ENCODE measurements at places on chromosomes 2 and 18.

DNA sequence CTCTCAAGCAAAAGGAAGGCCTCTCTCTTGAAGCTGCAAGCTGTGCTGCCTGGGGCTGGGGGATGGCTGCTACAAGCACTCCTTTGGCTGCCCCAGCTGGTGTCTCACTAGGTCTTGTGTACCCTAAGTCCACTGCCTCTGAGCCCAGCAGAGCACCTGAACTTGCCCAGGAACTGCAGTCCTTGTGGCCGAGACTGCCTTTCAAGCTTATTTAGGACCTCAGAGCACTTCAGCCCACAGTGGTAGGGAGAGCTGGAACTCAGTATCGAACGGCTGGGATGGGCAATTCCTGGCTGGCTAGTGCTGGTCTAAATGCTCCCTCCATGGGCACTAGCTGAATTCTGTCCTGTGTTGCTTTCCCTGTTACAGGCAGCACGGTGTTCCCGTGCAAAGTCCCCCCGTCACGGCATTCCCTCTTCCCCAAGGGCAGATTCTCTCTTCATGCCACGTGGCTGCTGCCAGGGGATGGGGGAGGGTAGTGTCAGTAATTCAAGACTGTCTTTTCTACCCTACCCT, 25.9 kb downstream of the STPG4 start:
- no peak for DNase-seq

DNA sequence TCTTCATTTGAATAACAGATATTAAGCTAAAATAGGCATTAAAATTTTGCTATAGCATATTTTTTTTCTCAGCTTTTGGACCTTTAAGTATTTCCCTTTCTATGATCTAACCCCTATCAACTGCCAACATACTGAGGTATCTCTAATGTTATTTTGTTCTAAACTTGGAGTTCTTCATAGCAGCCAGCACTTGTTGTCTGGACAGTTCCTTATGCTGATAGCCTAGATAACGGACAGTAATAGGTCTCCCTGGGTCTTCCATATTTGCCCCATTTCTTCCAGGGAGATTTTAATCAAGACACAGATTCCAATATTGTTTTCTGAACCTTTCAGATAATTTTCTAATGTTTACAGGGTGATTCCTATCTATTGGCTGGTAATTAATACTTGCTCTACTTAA, 475.8 kb upstream of the MAP2 start:
- DNase-seq: no peak

- DNase-seq: no peak
Observed at GRCh38 chr2:188765522-188766470, 208.4 kb upstream of the COL3A1 start.

DNA sequence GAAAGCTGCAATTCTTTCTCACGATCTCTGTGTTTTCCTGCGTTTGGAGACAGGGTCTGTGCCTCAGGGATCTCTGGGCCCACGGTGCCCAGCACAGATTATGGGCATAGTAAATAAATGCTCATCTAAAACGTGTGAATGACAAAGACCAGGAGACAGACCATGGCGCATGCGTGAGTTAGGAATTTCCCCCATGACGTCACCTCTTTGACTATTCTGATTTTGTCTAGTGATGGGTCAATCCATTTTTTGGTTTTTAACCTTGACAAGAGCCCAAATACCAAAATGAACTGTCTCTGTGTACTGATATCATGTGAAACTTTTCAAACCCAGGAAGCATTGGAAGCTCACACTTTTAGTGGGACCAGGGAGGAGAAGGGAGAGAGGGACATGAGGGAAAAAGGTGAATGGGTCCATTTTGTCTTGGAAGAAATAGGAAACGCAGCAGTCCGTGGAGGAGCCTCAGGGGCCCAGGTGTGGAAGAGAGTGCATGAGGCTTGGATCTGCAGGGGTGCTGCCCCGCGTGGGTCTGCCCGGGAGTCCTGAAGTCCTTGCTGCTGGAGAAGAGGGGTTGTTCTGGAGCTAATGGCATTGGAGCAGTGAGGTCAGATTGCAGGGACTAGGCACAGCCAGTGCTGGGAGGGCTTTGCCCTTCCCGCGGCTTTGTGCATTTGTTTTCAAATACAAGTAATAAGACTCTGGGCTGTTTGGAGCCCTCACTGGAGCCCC, 172.2 kb downstream of the ASB1 start:
- no peak for DNase-seq

- no peak for DNase-seq
Observed at GRCh38 chr2:10883801-10884478, 27.8 kb upstream of the KCNF1 start.

GRCh38 chr2:173948842-173949241, 16.3 kb downstream of the SP3 start:
- no peak for DNase-seq

DNA sequence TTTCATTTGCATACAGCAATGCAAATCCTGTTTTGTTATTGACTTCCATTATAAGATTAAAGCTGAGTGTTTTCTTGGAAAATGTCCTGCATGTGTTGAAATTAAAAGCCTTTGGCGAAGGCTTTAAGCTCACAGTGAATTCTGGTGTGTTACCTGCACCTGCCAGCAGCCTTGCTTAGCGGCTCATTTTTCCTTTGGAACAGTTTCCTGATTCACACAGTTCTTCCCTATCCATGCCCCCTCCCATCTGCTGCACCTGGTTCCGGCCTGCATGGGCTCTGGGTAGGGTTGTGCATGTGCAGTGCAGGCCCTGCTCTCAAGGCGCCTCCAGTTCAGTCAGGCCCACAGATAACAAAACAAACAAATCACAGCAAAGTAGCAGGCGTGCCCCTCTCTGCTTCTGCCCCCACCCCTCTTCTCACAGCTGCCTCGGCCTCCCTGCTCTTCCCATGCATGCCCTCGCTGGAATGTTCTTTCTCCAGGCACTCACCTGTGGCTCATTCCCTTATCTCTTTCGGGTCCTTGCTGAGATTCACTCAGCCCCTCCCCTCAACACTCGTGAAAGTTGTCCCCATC, 15.8 kb downstream of the MTCL1 start:
- no peak for DNase-seq

- DNase-seq: no peak
Observed at GRCh38 chr2:239537633-239538356, 137.0 kb upstream of the HDAC4 start.

DNA sequence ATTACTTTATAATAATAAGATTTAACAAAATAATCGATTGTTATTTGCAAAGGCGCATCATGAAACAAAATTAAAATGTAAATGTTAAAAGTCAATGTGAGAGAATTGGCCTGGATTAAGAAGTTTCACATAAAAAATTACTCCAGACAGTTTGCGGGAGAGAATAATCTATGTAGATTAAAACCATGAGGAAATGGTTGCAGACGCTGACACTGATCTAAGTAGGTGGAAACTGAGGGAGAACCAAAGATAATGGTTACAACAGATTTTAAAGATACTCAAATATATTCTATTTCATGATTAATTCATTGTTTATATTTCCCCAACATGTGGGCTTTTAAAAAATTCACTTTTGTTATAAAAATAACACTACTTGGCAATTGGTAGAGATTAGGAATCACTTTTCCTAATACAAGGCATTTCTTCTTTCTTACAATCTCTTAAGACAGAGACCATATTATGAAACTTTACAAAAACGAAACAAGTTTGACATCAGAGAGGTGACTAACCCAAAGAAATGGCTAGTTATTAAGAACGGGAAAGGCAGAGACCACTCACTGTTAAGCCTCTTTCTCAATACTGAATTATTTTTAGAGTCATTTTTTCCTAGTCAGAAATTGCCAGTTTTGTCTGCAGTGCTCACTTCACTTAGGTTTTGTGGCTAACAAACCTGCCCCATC, 1.6 kb downstream of the KANSL1L start:
- DNase-seq: no peak

- DNase-seq: no peak
Observed at GRCh38 chr2:70044290-70045040, 42.8 kb upstream of the PCBP1 start.

- no peak for DNase-seq
Observed at GRCh38 chr2:2332381-2332780, 1.3 kb upstream of the MYT1L start.

- no peak for DNase-seq
Observed at GRCh38 chr2:182015334-182016109, 29.9 kb downstream of the PPP1R1C start.

- DNase-seq: no peak
Observed at GRCh38 chr18:7921938-7922587, 354.9 kb downstream of the PTPRM start.

- no peak for DNase-seq
Observed at GRCh38 chr2:221774136-221774535, 202.0 kb upstream of the EPHA4 start.

GRCh38 chr2:9292426-9292825, 85.8 kb downstream of the ASAP2 start:
- no peak for DNase-seq

GRCh38 chr2:234074751-234075517, 24.4 kb downstream of the SPP2 start:
- DNase-seq: no peak

- DNase-seq: no peak
Observed at GRCh38 chr18:78073275-78073674, 823.6 kb downstream of the GALR1 start.

GRCh38 chr18:10928011-10928771, 221.2 kb downstream of the PIEZO2 start:
- DNase-seq: no peak

DNA sequence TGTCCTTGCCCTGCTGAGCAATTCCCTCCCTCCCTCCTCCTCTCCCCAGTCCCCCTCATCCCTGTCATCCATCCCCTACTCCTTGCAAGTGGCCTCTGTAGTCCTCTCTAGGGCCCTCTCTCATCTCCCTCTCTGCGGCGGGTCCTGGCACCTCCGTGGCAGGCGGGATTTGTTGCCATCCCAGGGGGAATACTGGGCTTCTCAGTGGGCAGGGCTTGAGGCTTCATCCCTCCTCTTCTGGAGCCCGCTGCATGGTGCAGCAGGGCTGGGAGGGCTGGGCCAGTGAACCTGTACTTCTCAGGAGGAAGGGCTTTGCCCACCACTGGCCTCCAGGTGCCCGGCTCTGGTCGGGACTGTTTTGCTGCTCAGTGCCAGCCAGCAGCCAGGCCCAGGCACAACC, 216.2 kb downstream of the TFCP2L1 start:
- DNase-seq: no peak

GRCh38 chr2:8867363-8867762, 29.9 kb upstream of the KIDINS220 start:
- DNase-seq: no peak

- DNase-seq: no peak
Observed at GRCh38 chr2:28335666-28336065, 57.0 kb upstream of the FOSL2 start.

DNA sequence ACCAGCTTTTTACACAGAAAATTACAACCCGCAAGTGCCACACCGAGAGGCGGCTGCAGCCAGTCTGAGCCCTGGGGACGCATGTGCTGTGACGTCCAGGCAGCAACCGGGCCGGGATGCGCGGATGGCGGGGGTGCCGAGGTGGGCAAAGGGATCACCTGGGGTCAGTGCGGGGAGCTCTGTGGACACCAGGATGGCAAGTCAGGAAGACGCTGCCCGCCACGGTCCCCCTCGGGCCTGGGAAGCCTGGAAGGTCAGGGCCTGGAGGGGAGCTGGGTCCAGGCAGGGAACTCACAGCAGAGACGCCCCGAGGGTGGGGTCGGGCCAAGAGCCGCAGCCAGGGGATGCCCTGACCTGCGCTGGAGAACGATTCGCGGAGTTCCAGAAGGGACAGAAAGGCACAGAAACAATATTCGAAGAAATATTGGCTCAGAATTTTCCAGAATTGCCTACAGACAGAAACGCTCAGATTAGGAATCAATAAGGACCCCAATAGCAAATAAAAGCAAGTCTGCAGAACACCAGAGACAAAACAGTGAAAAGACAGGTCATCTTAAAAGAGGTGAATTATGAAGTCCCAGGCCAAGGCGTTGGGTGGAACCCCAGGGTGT, 11.7 kb upstream of the KIF1A start:
- no peak for DNase-seq

DNA sequence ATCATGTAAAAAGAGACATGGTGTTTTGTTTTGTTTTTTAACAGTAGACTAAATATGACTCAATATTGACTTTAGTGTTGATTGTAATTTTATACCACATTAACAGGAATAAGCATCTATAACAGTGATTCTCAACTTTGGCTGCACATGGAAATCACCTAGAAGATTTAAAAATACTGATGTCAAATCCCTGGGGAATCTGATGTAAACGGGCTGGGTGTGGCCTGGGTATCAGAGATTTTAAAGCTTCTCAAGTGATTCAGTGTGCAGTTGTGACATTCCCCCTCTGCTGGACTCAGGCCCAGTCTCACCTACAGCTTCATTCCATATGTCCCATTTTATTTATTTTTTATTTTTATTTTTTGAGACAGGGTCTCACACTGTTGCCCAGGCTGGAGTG, 82.8 kb upstream of the ATP8B1 start:
- no peak for DNase-seq

DNA sequence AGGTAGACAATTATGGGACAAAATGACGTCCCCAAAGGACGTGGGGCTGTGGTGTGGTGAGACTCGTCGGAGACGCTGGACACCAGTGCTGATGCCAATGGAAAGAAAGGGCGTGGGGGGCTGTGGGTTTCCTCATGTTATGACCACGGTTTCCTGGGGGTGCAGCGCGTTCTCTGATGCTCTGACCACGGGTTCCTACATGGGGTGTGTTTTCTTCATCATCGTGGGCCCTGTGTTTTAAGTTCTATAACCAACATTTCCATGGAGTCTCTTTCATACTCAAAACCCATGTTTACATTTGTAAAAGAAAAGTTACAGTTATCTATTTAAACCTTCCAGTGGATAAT, 141.6 kb downstream of the RTP5 start:
- DNase-seq: no peak

DNA sequence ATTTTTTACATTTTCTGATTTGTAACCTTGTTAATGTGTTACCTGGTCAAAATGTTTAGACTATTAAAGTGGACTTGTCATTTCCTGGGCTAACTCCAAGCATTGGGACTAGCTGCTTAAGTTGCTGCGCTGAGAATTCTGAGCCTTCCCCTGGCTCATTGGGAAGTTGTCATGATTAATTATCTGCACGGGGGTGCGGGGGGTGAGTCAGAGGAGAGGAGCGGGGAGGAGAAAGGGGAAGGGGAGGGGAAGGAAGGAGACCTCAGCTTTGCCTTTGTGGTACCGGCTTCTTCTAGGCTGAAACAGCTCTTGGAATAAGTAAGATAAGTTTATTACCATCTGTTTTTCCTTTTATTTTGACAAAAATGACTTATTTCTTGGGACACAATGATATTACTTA, 52.9 kb upstream of the APCDD1 start:
- DNase-seq: peak; percentile 25

GRCh38 chr2:218228366-218229090, 11.5 kb downstream of the ARPC2 start:
- DNase-seq: no peak
